ENCODE measurements at places on chromosomes 13 and 19.

GRCh38 chr13:34944274-34944634 lies 2.2 kb downstream of the NBEA start:
- DNase-seq = no peak

DNA sequence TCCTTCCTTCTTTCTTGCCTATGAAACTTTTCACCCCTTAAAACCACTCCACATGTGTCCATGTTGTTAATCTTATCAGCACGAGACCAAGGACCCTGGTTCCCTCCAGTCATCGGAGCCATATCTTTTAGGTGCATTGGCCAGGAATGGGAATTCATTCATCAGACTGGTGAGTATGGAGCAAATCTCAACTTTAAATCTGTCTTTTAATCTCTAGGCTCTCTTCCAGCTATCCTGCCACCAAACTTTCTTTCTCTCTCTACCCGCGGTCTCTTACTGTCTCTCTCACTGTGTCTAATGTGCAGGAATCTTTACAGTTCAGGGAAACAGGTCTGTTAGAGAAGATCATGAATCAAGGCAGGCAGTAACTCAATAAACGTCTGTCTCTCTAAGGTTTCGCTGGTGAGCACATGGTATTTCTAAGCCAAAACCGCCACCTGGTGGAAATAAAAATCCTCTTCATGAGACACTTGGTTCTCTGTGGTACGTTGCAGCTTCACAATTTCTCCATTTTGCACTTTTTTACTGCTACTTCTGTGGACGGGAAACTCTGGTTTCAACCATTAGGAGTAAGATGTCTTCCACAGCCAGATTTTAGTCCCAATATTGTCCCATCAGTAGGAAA lies 16.1 kb downstream of the LGALS16 start:
- peak; percentile 64 for DNase-seq

DNA sequence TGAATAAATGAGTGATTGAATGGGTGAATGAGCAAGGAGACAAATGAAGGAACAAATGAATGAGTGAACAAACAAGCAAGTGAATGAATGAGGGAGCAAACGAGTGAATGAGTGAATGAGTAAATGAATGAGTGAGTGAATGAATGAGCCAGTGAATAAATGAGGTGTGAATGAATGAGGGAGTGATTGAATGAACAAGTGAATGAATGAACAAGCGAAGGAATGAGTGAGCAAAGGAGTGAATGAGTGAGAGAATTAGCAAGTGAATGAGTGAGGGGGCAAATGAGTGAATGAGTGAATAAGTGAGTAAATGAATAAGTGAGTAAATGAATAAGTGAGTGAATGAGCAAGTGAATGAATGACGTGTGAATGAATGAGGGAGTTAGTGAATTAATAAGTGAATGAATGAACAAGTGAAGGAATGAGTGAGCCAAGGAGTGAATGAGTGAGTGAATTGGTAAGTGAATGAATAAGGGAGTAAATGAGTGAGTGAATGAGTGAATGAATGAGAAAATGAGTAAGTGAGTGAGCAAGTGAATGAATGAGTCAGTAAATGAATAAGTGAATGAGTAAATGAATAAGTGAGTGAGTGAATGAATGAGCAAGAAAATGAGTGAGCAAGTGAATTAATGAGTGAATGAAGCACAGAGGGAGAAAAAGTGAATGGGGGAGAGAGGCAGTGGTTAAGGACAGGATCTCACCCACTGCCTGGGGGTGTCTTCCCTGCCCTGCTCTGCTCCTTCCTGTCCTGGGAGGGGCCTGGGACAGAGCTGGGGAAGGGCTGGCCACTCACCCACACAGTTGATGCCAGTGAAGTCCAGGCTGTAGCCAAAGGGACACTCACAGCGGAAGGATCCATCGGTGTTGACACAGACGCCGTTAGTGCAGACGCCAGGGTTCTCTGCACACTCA lies 36.4 kb downstream of the CCL25 start:
- DNase-seq = no peak

GRCh38 chr19:49782515-49782914 lies 15.7 kb downstream of the AP2A1 start:
- no peak for DNase-seq

GRCh38 chr19:33397536-33398360 lies 24.2 kb downstream of the CEBPG start:
- no peak for DNase-seq

DNA sequence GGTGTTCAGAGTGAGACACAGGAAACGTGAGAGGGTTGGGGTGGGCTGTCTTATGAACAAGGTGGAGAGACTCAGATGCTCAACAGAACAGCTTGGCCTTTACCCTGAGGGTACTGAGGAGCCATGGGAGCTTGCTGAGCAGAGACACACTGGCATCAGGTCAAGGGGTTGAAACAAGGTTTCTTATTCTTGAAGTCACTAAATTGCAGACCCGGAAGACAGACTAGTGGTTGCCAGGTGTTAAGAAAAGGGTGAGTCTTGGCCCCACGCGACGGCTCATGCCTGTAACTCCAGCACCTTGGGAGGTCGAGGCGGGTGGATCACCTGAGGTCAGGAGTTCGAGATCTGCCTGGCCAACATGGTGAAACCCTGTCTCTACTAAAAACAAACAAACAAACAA lies 22.4 kb downstream of the CACNG6 start:
- no peak for DNase-seq

DNA sequence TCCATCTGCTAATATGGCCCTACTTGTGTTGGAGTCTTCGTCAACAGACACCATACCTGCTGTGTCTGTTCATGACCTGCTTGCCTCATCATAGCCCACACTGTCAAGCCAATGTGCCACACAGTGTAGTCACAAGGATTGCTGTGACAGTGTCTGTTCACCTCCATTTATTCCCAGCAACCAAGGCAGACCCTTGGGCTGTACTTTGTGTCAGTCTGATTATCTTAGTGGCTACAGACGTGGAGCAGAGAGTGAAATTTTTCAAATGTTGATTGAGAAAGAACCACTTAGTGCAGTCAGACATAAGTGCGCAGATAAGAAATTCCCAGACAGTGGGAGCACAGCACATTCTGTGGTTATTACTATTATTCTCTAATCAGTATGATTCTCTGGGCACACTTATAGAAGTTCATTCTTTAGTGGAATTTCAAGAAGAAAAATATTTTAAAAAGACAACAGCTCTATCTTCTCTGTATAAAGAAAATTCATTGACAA lies 184.6 kb downstream of the GPC6 start:
- no peak for DNase-seq

GRCh38 chr19:14563989-14564651 lies 7.7 kb downstream of the NDUFB7 start:
- DNase-seq = peak; percentile 88

DNA sequence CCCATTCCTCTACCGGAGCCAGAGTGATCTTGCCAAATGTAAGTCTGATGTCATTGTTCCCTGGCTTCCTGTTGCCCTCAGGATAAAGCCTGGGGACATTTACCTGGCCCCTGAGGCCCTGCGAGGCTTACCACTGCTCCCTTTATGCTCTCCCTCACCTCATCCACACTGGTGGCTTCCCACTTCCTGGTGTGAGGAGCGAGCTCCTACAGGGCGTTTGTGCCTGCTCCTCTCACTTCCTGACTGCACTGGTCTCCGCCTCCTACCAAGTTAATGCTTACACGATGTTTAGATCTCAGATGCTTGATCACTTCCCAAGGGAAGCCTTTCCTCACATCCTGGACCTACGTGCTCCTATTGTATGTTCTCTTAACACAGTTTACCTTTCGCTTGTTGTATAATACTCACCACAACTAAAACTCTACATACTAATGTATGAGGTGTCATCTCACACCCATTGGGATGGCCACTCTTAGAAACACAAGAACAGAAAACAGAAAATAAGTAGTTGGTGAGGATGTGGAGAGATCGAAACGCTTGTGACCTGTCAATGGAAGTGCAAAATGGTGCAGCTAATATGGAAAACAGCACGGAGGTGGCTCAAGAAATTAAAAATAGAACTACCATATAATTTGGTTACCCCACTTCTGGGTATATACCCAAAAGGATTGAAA lies 177.6 kb downstream of the SHISA2 start:
- no peak for DNase-seq

- DNase-seq = no peak
Measured at GRCh38 chr19:34353546-34353945, 11.4 kb upstream of the GPI start.

- no peak for DNase-seq
Measured at GRCh38 chr13:91146601-91147000, 200.9 kb upstream of the MIR17HG start.

GRCh38 chr19:44576843-44577565 lies 36.4 kb upstream of the IGSF23 start:
- DNase-seq = peak; percentile 63

DNA sequence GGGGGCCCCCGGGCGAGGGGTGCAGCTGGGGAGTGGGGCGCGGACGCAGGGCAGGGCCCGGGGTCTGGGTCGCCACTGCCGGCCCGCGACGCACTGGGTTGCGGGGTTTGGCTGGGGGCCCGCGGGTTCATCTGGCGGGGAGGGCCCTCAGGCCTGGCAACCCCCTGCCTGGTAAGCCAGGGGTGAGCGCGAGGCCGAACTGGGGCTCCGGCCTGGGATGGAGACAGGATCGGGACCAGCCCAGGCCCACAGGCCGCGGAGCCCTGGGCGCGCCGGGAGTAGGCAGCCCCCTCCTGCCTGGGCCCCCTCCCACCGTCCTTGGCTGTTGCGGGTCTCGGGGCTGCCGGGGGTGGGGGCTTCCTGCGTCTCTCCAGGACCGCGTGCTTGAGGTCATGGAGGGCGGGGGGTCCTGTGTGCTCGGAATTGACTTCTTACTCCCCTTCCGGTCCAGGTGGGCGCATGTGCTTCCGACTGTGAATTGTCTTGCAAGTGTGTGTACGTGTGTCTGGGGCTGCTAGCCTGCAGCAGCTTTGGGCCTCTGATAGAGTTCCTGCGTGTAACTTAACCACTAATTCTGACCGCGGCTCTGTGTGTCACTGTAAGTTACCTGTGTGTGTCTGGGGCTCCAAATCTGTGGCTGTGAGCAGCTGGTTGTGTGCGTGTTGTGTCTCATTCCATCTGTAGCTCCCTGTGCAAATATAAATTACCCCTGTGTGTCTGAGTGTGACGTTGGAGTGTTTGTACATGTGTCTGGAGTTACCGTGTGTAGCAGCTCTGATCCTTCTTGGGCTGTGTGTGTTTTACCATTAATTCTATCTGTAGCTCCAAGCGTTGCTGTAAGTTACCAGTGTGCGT lies 751 bp downstream of the GRAMD1A start:
- peak; percentile 78 for DNase-seq

- peak; percentile 50 for DNase-seq
Measured at GRCh38 chr19:53942001-53942786, 20.5 kb upstream of the CACNG8 start.

GRCh38 chr13:41056194-41056593 lies 5.1 kb upstream of the WBP4 start:
- no peak for DNase-seq

DNA sequence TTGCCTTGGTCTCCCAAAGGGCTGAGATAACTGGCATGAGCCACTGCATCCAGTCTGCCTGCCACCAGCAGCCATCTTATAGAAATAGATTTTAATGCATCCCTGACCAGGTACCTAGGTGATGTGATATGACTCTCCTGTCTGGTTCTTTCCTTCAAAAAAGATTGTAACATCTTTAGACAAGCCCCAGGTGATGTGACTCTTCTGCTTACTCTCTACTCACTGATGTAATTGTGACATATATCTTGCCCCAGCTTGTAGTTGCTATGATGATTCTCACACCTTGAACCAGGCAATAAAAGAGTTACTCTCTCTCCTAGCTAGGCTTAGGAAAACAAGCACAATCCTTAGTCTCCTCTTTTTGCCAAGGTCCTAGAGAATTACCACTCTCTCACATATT lies 30.6 kb upstream of the ZNF681 start:
- DNase-seq = no peak

DNA sequence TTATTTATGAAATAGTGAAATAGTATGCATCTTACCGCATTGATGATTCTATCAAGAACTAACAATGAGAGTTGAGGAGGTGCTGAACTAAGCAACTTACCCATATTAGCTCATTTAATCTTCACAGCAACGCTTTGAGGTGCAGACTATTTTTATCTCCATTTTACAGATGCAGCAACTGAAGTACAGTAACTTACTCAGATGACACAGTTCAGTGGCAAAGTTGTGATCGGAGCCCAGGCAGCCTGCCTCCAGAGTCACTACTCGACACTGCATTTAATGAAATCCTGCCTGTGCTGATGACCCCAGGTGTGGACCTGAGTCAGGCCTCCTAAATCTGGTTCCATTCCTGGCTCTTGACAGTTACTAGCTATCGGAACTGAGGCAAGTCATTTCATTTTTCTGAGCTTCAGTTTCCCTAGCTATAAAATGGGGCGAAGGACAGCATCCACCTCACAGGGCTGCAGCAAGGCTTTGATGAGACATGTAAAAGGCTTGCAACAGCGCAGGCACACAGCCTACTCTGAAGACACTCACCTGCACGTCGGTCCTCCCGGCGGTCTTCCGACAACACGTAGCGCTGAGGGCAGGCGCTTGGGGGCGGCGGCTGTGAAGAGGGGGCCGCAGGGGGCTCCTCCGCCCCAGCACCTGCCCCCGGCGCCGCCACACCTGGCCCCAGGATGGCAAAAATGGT lies 1.5 kb downstream of the MYPOP start:
- no peak for DNase-seq

DNA sequence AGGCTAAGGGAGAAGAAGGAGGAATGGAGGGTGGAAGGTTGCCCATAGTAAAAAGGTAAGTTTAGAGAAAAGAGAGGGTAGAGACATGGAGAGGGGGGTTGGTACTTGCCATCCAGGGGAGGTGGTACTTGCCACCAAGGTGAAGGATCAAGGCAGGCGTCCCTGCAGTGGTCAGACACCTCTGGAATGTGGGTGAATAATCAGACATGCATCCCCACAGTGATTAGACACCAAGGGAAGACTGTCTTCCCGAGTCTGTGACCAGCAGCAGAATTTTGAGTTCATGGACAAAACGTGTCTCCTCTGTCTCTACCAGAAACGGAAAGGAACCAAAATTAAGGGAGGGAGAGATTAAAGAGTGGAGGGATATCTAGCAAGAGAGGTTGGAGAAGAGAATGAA lies 27.1 kb upstream of the IGFL1 start:
- no peak for DNase-seq

GRCh38 chr19:30402436-30403202 lies 30.4 kb downstream of the ZNF536 start:
- no peak for DNase-seq

DNA sequence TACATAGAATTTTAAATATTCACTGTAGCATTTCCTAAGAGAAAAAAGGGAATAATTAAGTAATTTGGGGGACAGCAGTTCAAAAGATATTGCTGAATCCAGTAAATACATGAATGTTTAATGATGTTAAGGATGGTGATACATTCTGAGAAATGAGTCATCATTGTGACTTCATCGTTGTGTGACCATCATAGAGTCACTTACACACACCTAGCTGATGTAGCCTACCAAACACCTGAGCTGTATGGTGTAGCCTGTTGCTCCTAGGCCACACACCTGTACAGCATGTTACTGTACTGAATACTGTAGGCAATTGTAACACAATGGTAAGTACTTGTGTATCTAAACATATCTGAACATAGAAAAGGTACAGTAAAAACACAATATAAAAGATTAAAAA lies 34.8 kb downstream of the ATP7B start:
- no peak for DNase-seq

- no peak for DNase-seq
Measured at GRCh38 chr19:30536975-30537374, 164.8 kb downstream of the ZNF536 start.

- DNase-seq = no peak
Measured at GRCh38 chr19:35162471-35163326, 8.2 kb downstream of the FXYD5 start.

- DNase-seq = no peak
Measured at GRCh38 chr13:63381078-63381859, 1965.6 kb upstream of the PCDH20 start.

- no peak for DNase-seq
Measured at GRCh38 chr13:53324656-53325055, 296.0 kb downstream of the OLFM4 start.
